ENCODE measurements at places on chromosomes 4 and X.

DNA sequence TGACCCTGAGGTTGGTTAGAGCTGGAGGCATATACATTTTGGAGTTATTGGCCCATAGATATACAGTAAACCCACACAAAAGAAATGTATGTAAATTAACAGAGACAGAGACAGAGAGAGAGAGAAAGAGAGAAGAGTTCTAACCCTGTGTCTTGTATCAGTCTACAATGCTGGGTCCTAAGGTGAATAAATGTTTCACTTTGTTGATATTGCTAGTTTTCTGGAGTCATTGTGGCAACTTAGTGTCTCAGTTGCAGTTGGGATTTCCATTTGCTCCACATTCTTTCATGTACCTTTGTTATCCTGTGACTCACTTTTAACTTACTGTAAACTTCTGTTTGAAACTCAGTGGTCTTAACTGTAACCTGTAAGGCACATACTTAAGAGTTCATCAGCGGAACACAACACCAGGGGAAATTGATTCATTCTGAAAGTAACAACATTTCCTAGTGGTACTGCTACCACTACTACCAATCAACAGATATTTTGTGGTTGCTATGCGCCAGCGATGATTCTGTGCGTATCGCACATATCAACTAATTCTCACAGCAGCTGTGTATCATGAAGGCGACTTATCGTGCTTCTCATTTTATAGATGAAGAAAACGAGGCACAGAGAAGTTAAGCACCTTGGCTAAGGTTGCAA lies 38.5 kb upstream of the ETDA start:
- DNase-seq, result peak; percentile 2

DNA sequence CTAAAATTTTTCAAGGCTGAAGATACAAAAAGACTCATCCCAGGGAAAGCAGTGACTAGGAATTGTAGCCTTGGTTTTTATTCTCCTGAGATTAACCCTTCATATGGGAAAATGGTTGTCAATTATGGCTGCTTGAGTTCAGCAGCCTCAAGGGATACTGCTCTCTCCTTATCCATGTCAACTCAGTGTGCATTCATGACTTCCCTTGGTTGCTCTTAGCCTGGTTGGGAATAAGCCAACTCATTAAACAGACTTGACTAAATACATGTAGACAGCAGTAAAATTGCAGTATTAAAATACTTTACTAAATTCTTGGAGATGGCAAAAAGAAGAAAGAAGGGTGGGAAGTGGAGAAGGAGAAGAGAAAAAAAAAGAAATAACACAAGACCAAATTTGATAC lies 44.5 kb upstream of the BMP3 start:
- DNase-seq, result no peak

DNA sequence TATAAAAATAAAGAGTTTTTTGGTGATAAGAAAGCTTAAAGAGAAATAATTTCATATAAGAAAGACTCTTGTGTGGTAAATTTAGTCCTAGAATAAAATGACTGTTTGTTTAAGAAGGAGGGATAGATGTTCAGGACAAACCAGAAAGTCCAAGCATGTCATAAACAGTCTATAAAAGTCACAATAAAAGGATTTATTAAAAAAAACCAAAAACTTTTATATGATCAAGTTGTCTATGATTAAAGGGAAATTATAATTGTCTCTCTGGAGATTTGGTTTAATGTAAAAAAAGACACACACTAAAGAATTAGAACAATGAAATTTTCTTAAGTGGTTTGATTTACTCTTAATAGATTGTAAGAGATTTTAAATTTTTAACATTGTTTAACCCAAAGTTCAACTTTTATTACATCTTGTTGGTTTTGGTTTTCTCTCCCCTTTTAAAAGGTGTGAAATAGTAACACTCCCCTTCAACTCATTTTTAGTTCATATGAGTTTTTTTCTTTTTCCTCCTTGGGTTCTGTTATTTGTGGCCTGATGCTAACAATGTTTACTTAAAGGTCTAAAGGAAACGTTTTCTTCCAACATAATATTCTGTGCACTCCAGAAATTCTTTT lies 89.7 kb downstream of the PDHA2 start:
- no peak for DNase-seq

- no peak for DNase-seq
These were observed 80.9 kb upstream of the MSANTD1 start for GRCh38 chr4:3168029-3168428.

GRCh38 chr4:185800266-185800945 lies 11.6 kb downstream of the SORBS2 start:
- DNase-seq, result no peak

DNA sequence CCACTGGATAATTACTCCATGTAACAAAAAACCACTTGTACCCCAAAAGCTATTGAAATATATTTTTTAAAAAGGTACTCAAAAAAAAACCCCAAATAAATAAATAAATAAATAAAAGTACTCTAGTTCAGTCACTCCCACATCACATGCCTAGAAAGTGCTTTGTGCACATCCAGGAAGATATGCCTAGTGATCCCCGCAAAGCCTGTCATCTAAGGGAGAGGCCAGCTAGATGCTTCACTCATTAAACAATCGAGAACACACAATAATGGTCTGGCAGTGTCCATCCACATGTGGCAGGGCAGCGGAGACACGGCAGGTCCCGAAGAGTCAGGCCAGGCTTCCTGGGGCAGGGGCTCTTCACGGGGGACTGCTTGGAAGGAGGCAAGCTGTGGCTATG lies 47.6 kb downstream of the RAB33B start:
- DNase-seq, result no peak

DNA sequence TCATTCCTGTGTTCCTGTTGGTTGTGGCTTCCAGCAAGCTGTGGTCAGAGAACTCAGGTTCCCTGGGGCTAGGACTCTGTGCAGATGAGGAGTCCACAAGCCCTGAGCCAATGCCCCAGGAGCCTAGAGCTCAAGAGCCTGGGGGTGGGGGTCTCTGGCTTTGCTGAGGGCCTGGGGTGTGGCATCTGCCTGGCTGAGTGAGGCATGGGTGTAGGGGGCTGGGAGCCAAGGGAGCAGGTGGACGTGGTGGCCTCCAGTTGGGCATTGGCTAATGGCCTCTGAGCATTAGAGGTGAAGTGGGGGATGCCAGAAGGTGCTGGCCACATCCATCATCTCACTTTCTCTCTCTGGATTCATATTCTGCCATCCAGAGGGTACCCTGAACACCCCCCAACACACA lies 5.3 kb upstream of the MAMLD1 start:
- DNase-seq, result no peak

- DNase-seq, result no peak
These were observed 64.2 kb upstream of the SYTL5 start for GRCh38 chrX:37942170-37942569.

- no peak for DNase-seq
These were observed 957 bp downstream of the TIMM17B start for GRCh38 chrX:48896611-48897011.

DNA sequence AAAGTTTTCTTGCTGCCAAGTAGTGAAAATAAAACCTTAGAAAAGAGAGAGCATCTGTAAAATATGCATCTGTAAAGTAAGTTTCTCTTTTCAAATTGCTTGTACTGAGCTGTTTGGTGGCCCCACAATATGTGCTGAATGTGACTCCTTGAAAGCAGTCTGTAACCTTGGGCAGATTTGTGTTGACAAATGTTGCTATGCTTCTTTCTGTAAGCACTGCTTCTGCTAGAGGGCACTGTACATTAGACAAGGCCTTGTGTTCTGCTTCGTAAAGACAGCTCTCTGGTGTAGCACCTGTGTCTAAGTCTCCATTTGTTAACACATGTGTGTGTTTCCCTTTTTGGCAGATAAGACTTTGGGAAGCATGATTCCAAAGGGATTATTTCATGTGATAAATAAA lies 56.6 kb upstream of the NRK start:
- DNase-seq, result no peak

DNA sequence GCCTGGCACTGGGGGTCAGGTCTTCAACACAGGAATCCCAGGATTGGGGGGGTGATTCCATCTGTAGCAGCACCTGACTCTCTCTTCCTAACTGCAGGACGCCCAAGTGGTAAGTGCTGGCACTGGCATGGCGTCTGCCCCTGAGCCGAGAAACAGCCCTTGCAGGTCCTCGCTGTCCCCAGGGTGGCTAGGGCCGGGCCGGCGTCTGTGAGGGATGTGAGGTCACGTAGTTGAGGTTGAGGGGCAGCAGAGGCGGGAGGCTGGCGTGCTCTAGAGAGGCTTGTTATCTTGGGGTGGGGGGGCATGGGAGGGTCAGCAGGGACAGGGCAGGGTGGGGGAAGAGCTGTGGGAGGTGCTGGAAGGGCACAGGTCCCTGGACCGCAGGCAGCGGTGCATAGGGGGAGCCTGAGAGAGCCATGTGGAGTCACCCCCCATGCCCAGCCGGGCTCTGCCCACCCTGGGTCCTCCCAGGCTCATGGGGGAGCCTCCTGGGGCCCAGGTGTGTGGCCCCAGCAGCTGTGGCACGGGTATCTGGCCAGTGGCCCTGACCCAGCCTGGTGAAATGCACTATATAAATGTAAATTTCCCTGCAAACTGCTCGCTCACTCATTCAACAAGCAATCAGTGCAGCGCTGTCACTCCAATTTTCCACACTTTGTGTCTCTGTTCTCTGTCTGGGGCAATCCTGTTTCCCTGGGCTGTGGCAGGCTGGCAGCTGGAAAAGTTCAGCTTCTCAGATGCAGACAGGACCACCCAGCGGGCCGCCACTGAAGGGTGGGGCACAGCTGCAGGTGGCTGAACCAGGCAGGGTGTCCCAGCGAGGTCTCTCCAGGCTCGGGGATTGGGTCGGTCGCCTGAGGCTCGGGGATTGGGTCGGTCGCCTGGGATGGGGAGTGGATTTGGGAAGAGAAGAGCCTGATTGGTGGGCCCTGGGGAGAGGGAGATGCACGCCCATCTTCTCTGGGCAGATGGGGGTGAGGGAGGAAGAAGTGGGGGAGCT lies 102.2 kb upstream of the NKX1-1 start:
- no peak for DNase-seq

DNA sequence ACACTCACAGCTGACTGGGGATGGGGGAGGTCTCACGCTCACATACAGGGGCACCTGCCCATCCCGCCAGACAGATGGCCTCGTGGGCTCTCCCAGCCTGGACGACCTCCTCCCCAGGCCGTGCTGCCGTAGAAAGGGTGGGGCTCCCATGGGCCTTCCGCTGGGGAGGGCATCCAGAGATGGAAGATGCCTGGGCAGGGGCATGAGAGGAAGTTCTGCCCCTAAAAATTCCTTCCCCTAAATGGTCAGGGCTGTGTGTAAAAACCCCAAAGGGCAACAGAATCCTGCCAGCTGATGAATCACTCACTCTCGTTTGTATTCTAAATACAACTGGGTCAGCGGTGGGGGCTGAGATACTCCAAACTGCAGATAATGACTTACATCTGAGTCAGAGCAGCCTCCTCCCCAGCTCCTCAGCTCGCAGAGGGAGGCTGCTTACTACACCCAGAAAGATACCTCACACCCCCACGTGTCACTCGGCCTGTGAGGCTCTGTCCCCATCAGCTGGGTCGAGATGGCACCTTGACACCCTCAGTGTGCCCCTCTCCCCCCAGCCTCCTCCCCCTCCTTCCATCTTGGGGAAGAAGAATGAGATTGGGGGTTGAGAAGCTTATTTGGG lies 10.1 kb downstream of the WDR1 start:
- DNase-seq, result peak; percentile 63

GRCh38 chr4:94491322-94491721 lies 39.6 kb downstream of the PDLIM5 start:
- DNase-seq, result no peak

- no peak for DNase-seq
These were observed 108.6 kb downstream of the APOOL start for GRCh38 chrX:85112293-85112692.

GRCh38 chr4:24508541-24508940 lies 75.8 kb downstream of the DHX15 start:
- DNase-seq, result no peak

GRCh38 chr4:24867766-24868296 lies 45.0 kb downstream of the CCDC149 start:
- DNase-seq, result no peak

DNA sequence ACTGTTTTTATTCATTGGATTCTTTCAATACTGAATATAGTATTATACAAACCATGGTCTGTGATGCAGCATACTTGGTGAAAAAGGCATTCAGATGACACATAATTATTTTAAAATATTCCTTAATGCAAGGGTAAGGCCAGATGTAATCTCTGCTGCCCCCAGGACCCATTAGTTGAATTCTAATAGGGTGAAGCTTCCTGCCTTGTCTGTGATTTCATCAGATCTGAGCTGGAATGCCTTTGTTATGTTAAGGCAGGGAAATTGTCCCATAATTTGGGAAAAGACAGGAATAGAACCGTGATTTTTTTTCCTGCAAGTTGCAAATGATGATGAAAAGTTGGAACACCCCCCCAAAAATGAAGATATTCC lies 26.1 kb downstream of the ZRSR2 start:
- DNase-seq, result no peak

DNA sequence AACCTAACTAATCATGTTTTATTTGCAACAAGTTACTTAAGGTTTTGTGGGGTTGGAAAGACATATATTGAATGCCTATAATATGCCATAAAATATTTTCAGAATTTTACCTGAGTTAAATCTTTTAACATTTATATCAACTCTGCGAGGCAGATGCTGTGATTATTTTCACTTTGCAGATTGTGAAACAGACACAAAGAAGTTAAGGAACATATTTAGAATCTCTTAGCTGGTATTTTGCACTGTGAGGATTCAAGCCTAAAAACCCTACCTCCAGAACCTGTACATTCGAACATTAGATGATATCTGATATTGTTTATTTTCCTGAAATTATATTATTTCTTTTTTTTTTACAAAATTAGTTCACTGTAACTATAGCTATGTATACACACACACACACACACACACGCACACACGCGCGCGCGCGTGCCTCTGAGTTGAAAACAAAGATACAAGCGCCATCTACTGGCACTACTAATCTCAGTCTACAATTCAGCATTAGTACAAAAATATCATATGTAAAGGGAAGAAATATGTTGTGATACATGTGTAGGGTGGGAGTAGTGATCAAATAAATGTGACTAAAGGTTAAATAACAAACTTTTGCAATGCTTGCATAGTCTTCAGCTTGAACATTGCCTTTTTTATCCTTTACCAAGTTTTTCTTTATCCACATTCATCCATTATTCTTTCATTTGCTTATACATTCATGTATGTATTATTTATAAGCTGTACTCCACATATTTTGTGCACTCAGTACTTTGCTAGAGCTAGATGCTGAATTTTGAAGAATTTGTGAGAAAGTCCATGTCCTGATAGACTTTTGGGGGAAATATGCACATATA lies 61.5 kb downstream of the ANXA10 start:
- peak; percentile 58 for DNase-seq

DNA sequence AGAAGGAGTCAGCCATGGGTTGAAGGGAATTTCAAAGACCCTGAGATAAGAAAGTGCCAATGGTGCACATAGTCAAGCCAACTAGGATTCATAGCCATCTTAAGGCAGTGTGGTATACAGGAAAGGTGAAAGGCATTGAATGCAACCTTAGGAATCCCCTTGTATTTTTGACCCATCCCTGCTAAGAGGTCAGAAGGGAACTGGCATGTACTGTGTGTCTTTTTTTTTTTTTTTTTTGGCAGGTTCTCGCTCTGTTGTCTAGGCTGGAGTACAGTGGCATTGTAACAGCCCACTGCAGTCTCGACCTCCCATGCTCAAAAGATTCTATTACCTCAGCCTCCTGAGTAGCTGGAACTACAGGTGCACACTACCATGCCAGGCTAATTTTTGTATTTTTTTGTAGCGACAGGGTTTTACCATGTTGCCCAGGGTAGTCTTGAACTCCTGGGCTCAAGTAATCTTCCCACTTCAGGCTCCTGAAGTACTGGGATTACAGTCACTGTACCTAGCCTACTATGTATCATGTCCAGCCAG lies 40.8 kb downstream of the VSIG4 start:
- no peak for DNase-seq

Measured in CD4-positive, alpha-beta T cell treated with Interleukin-4 for 1 hour (primary cell).